ENCODE measurements at places on chromosomes 5 and 9. TPM values are rescaled to one million over a fixed set of nuclear protein-coding genes. Genes with fewer than 3 reads are reported as not detected.

SPINK4 gene
- not detected for total RNA-seq

NMUR2 gene
- not detected for total RNA-seq

DNA sequence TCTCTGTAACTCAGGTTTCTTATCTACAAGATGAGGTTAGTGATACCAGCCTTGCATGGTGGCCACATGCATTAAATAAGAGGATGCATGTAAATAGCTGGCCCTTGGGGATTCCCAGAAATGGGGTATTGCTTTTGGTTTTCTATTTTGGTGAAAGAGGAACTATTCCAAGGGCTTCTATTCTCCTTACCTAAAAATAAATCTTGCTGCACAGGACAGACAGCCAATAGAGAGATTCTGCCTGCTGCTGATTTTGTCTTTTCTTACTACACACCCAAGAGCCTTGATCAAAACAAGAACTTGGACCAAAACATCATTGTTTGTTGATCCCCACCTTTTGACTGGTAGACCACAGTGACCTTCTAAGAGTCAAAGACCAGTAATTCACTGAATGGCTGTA, 161.8 kb downstream of the PJA2 start:
- no peak overlapping the region for H3K27ac ChIP-seq
- DNase-seq = no peak
- H3K27me3 ChIP-seq = no peaks in the 10 kb centered on the region
- H3K36me3 ChIP-seq = no peaks in the 10 kb centered on the region

GRCh38 chr5:548256-548655, 24.0 kb upstream of the SLC9A3 start:
- H3K4me1 ChIP-seq = peaks cover 22% of the 10 kb centered on the region
- no peaks in the 10 kb centered on the region for H3K36me3 ChIP-seq
- no peak overlapping the region for H3K4me3 ChIP-seq
- no peak overlapping the region for H3K27ac ChIP-seq
- no peak for DNase-seq

GRCh38 chr5:168681556-168682183, 102.5 kb upstream of the PANK3 start:
- H3K27ac ChIP-seq = no peak overlapping the region
- no peak overlapping the region for H3K4me3 ChIP-seq
- no peaks in the 10 kb centered on the region for H3K4me1 ChIP-seq
- no peaks in the 10 kb centered on the region for H3K36me3 ChIP-seq
- no peak for DNase-seq
- no peaks in the 10 kb centered on the region for H3K27me3 ChIP-seq

DNA sequence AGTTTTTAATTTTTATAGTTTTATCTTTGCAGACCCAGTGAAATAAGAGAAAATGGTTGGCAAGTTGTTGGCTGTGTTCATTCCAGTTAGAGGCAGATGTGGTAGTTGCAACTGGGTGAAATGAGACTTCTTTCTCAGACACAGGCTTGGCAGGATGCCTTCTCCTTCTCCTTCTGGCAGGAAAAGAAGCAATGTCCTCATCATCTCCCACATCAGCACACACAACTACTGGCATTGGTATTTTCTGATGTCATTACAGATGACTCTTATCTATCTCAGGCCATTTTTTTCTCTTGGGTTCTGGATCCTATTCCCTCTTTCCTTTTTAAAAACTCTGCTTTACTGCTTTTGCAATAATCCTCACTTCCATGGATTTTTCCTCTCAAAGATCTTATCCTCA, 103.3 kb upstream of the EDIL3 start:
- no peaks in the 10 kb centered on the region for H3K27me3 ChIP-seq
- no peak overlapping the region for H3K27ac ChIP-seq
- no peaks in the 10 kb centered on the region for H3K4me1 ChIP-seq
- no peak overlapping the region for H3K4me3 ChIP-seq

DNA sequence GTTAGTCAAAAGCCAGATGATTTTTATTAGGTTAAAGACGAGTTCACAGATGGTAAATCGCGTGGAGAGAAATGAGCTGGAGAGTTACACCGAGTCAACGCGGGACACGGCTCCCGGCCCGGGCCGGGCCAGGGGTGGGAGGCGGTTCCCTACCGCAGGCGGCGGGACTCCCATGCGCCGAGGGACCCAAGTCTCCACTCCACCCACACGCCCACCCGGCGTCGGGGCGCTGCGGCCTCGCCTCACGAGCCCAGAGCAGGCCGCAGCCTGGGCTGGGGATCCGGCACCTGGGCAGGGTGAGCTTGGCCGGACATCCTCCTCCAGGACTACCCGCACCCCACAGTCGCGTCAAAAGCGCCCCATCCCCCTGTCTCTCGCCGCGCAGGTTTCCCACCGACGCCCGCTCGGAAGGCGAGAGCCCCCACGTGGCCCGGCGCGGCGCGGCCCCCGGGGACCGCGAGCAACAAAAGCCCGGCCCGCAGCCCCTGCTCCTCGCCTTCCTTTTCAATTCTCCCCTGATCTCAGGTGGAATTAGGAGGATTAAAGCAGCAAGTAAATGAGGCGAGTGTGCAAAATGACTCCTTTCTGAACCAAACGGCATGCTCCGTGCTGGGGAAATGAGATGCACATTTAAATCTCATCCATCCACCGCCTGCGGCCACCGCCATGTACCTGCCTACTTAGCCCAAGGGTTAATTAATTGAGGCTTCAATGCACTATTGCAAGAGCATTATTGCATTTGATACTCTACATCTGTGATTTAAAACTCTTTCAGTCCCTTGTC, 196.5 kb upstream of the TBCA start:
- H3K36me3 ChIP-seq = no peaks in the 10 kb centered on the region
- no peak overlapping the region for H3K27ac ChIP-seq
- no peaks in the 10 kb centered on the region for H3K27me3 ChIP-seq
- H3K4me3 ChIP-seq = no peak overlapping the region

GRCh38 chr5:17075236-17075635, 139.1 kb upstream of the MYO10 start:
- no peaks in the 10 kb centered on the region for H3K4me1 ChIP-seq
- no peaks in the 10 kb centered on the region for H3K27me3 ChIP-seq
- H3K4me3 ChIP-seq = no peak overlapping the region
- DNase-seq = no peak
- H3K27ac ChIP-seq = no peak overlapping the region
- H3K36me3 ChIP-seq = no peaks in the 10 kb centered on the region

MEIKIN gene
- total RNA-seq = not detected

DNA sequence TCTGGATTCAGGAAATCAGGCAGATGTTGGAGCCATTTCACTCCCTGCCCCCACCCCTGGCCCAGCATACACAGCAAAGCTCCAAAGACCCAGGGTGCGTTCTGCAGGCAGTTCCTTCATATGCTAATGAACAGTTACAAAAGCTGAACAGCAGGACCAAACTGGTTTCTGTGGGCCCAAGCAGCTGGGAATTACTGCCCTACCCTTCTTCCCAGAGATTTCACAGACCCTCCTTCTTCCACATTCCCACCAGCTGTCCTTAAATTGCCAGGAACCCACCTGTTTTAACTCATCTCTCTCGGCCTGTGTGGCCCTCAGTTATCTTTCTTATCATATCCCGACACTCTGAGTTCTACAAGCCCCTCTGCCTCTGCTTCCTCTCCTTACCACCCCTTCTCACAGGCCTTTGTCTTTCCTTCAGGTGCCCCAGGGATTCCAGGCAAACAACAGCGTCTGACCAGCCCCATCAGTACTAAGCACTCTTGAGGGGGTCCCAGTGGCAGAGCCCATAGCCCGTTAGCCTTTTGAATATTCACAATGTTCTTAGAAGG, 10.6 kb upstream of the F2RL1 start:
- no peaks in the 10 kb centered on the region for H3K27me3 ChIP-seq
- no peak overlapping the region for H3K4me3 ChIP-seq

DNA sequence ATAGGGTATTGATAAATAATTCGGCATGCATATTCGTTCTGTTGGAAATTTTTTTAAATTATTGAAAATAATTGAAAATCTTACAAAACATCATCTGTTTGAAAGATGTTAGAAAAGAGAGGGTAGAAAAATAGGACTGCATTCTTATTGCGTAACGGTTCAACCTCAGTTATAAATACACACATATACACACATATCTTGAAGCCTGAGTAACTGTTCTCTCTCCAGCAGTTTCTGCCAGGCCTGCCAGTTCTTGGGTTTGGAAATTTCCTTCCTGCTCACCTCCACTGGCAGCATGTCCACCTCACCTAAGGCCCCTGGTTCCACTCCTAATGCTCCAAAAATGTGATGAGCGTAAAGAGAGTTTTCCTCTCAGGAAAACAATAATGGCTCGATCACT, 9.1 kb downstream of the SPATA31E1 start:
- no peaks in the 10 kb centered on the region for H3K4me1 ChIP-seq
- no peak for DNase-seq
- H3K27ac ChIP-seq = no peak overlapping the region
- H3K4me3 ChIP-seq = no peak overlapping the region

DNA sequence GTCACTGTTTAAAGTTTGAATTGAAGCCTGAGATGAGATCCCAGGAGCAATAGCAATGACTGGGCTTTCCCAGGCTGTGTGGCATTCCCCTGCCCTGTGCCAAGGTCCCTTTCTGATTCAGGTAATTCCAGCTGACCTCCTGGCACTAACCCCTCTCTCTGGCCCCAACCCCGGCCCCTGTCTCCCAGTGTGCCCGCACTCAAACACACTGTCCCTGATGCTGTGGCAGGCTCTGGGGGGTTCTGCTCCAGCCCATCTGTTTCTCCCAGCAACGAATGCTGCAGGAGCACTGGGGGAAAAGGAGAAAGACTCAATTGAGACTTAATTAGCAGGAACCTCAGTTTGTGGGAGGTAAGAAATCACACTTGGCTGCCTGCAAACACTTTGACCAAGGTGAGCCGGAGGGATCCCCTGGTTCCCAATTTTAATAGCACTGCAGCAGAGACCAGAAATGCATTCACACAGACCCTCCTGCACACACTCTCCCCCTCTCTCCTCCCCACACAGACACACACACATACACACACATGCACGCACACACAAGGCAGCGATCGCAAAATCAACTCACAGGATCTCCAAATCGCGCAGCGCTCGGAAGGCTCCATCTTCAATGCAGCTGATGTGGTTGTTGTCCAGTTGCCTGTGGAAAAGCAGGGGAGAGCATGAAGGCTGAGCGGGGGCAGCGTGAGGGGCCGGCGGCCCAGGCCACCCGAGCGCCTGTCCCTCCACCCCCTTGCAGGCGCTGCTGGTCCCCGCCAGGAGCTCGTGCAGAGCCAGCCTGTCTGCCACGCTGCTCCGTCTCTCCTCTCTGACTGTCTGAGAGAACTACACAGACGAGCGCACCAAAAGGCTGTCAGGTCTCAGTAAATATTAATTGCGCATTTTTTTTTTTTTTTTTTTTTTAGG, 265.1 kb upstream of the PANK3 start:
- H3K4me1 ChIP-seq = no peaks in the 10 kb centered on the region
- H3K36me3 ChIP-seq = no peaks in the 10 kb centered on the region
- H3K27me3 ChIP-seq = no peaks in the 10 kb centered on the region
- DNase-seq = no peak
- no peak overlapping the region for H3K27ac ChIP-seq

ISL1 gene
- not detected for total RNA-seq

- no peak for DNase-seq
- no peaks in the 10 kb centered on the region for H3K27me3 ChIP-seq
- no peak overlapping the region for H3K27ac ChIP-seq
Observed at GRCh38 chr5:76595755-76596481, 27.3 kb downstream of the F2RL2 start.

DNA sequence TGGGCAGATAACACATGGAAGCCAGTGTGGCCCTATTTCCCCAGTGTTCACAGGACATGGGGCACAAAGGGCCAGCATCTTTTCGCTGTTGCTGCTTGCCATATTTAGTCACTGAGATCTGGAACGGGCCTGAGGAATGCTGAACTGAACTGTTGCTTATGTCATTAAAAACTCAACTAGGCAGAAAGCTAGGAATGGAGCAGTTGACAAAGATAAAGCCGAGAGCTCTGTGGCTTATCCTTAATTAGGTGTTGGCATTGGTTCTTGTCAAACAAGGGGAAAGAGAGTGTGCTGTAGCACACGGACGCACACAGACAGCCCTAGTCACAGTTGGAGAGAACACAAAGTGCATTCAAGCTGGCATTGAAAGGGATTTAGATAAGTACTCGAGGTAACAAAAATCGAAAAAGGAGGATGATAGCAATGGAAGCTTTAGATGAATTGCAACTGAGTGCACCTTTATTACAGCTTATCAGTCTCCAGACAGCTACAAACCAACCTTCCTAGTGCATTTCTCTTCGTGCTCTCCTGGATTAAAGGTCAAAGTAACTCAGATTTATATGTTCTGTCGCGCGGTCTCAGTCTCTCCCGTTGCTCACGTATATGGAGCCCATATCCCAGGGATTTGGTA, 450.2 kb upstream of the ZNF608 start:
- H3K36me3 ChIP-seq = no peaks in the 10 kb centered on the region
- H3K4me1 ChIP-seq = no peaks in the 10 kb centered on the region
- no peaks in the 10 kb centered on the region for H3K27me3 ChIP-seq

DNA sequence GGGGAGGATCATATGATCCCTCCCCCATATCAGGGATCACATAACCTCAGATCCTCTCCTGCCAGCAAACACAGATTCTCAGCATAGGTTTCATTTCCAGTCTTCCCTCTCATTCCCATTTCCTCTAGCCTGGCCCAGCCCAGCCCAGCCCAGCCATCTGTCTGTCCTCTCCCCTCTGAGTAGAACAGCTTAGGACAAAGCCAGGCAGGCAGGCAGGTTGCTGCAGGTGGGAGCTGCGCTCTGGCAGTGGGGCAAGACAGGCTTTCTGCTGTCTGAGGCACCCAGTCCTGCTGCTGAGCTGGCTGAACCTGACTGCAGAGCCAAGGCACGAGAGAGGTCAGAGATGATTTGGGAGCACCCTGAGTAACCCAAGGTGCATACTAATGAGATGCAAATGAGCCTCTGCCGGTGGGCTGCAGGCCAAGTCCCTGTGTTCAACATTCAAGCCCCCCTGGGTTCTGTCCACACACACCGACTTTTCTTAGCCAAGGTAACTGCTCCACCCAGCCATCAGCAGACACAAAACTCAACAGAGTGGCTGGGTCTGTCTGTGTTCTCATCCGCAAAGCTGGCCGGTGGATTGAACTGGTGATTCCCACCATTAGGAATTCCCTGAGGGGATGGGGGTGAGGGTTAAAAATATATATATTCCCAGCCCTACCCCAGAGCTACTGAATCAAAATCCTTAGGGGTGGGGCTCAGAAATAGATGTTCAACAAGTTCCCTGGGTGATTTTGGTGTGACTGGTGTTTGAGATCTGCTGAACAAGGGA, 9.1 kb downstream of the FAT2 start:
- peaks cover 12% of the 10 kb centered on the region for H3K4me1 ChIP-seq
- H3K4me3 ChIP-seq = no peak overlapping the region
- no peak for DNase-seq
- no peaks in the 10 kb centered on the region for H3K36me3 ChIP-seq
- no peak overlapping the region for H3K27ac ChIP-seq

SMU1 gene
- 12.2 TPM for total RNA-seq

DAB2 gene
- not detected for total RNA-seq

Data from Karpas-422 (cell line).